Cerebellum (tissue), 4 donors: ENCODE measurements at places on chromosomes 2 and 18. TPM values are rescaled to one million over a fixed set of nuclear protein-coding genes. Genes with fewer than 3 reads are reported as not detected.

DNA sequence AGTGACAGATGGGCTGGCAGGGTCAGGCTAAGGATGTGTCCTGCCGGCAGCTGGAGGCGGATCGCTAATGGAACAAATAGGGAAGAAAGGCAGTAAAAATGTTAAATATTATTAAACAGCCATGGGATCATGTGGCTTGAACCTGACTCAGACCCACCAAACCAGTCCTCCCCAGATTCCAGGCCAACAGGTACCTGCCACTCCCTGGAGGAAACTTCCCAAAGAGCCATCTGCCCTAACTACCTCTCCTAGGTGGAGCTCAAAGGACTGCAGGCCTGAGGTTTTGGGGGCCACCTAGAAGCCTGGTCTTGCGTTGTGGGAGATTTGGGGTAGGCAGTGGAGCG is 34.3 kb downstream of the CIB4 start:
- DNase-seq = no peak

GRCh38 chr18:58758046-58758445 is 86.8 kb downstream of the MALT1 start:
- no peak for DNase-seq

DNA sequence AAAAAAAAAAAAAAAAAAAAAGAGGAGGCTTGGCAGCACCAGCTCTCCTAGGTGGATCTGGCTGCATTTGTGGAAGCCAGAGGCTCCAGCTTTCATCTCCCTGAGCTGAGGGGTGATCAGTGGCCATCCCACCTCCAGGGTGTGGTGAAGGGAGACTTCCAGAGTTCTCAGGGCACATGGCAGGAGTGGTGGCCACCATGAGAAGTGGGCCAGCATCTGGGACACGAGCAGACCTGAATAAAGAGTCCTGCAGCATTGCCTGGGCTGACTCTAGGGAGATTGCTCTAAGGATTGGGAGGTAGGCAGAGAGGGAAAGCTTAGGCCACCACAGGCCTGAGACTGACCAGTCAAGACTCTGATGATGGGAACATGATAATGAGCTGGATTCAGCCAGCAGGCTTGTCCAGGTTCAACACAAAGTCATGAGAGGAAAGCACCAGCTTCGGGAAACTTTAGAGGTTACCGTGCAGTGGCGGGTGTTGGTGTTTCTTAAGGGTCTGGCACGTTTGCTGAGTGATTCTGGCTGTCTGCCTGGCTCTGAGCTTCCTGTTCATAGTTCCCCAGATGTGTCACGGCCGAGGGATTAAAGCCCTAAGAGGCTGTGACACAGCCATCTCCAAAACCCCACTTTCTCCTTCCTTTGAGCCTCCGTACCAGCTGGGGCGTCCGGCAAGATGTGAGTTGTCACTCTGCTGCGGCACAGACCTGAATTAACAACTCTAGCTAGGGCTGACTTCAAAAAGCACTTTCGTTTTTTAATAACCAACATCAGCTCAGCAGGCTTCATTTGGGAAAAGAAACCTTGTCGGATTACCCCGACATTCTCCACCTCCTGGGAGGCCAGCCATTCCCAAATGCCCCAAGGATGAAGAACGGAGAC is 38.3 kb upstream of the IL1R1 start:
- no peak for DNase-seq

GRCh38 chr2:44616667-44617155 is 255.0 kb downstream of the CAMKMT start:
- no peak for DNase-seq

DNA sequence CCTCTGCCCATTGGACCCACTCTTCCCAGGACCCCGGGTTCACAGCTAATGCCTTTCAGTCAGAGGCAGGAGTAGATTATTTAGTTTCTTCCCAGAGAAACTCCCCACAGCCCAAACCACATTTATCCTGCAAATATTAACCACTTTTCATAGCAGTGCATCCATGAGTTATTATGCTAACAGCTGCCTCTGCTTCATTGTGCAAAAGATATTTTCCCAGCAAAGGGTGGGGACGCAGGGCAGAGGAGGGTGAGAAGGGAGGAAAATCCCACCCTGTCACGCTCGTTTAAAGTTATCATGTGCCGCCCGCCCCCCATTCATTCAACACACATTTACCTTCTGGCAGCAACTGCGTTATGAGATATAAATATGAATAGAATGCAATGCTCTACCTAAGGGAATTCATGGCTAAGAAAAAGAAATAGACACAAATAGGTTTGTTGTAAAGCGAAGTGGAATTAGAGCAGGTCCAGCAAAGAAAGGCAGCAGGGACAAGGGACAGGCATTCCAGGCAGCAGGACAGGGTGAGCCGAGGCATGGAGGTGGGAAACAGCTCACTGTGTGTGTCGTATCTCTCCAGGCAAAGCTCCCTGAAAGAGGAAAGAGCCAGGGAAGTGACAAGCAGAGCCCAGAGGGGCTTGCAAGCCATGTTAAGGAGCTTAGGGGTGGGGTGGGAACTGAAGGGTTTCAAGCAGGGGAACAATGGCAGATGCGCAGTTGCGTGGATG is 46.3 kb upstream of the LTBP1 start:
- no peak for DNase-seq

DNA sequence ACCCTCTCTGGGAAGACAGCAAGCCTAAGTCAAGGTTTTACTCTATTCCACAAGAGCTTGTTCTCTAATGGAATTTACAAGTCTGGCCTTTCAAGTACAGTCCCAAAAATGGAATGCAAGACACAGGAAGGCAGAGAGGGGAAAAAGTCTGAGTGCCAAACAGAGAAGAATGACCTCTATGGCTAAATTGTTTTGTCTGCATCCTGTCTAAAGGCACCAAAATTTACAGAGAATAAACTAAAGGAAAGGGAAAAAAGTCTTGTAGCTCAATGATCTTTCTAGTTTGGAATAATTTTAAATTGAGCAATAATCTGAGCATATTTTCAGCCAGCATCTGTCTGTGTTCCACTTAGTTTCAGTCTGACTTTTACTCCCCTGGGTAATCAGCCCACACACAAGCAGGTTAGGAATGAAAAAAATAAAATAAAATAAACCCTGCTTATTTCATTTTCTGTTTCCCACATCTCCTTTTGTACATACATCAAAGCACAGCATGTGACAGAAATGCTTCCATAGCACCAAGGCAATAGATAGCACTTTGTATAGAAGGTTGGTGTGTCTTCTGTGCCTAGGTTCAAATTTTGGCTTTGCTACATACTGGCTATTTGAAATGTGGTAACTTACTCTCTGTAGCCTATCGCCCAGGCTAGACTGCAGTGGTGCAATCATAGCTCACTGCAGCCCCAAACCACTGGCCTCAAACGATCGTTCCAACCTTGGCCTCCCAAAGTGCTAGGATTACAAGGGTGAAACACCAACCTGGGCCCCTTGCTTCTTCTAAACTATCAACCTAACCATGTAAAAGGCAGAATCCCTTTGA is 105.1 kb downstream of the SLC8A1 start:
- no peak for DNase-seq

TBR1 gene
- 0.64 TPM for total RNA-seq

ABCG8 gene
- total RNA-seq = 0.27 TPM

NT5DC4 gene
- not detected for total RNA-seq

ACMSD gene
- total RNA-seq = not detected

CFAP65 gene
- 1.00 TPM for total RNA-seq

MFSD2B gene
- total RNA-seq = 0.64 TPM
